ENCODE measurements at places on chromosomes 7 and 10. TPM values are rescaled to one million over a fixed set of nuclear protein-coding genes. Genes with fewer than 3 reads are reported as not detected.

DNA sequence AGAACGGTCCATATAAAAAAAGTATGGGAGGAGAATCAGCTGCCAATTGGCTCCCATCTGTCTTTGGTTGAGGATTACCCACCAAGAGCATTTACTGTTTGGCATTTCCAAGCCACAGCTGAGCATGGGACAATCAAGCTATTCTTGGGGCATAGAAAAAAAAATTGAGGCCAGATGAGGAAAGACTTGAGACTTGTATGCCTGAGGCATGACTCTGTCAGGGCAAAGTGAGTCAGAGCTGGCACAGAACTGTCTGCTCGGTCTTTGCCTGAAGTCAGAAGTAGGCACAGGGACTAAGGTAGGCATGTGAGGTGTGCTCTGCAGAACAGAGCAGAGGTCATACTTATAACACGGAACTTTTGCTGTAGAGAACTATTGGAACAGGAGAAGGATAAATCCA is 126.5 kb upstream of the CHRM2 start:
- no peak for DNase-seq

DNA sequence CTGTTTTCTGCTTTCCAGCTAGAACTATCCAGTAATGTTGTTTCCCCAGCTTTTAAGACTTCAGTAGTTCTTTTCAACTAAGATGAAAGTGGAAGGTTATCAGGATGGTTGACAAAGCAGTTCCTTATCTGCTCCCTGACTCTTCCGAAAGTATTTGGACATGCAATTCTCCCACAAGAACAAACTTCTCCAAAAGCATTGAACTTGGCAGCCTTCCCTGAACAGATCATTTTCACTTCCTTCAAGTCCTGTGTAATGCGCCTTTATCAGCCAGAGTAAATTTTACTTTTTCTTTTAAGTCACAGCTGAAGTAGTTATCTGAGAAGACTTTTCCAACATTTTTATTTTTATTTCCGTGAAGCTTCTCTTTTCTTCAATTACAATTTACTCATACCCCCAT is 39.7 kb downstream of the CDC14C start:
- DNase-seq, result no peak

DNA sequence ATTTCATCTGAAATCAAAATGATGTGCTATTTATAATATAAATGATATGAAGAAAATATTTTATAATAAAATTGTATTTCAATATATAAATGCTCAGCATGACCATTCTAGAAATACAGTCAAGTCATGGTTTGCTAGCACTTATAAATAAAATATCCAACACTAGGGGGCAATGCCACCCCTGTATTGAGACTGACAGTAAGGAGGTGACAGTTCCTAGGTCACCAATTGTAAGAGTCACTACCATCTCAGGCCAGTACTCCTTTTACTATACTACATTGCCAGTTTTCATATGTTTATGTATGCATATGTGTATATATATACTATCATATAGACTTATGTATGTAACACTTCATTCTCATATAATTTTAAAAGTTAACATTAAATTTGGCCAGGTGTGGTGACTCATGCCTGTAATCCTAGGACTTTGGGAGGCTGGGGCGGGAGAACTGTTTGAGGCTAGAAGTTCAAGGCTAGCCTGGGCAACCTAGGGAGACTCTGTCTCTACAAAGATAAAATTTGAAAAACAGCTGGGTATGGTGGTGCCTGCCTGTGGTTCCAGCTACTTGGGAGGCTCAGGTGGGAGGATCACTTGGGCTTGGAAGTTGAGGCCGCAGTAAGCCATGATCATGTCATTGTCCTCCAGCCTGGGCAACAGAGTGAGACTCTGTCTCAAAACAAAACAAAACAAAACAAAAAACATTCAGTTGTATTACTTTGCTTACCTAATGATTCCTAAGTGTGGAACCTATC is 2.4 kb upstream of the CNOT4 start:
- no peak for DNase-seq

DNA sequence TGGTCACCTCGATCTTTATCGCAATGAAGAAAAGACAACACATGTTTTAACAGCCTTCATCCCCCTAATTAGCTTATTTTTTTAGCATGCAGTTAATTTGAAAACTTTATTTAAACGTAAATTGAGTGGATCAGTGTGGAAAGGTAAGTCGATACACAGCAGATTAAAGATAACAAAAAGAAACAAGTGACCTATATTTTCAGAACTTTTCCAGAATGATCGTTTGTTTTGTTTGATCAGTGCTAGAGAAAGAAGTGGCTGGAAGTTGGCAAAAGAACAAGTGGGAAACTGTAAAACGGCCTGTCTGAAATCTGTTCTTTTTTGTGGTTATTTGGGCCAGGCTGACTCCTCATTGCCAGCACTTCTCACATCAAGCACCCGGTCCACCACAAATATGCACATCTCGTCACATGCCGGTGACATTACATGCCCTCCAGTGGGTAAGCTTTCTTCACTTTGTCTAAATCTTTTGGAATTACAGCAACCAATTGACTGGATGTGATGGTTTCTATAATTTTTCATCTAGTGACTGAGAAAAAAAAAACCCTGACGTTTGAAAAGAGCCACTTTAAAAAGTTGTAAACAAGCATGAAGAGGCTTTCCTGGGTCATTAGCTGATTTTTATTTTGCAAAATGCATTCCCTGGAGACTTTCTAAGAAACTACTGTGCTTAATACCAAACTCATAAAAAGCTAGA is 33.2 kb downstream of the C7orf33 start:
- no peak for DNase-seq

GRCh38 chr7:69847921-69848612 is 249.8 kb downstream of the AUTS2 start:
- no peak for DNase-seq

- DNase-seq, result no peak
These were observed 481.5 kb upstream of the AKR1E2 start for GRCh38 chr10:4344492-4344994.

DNA sequence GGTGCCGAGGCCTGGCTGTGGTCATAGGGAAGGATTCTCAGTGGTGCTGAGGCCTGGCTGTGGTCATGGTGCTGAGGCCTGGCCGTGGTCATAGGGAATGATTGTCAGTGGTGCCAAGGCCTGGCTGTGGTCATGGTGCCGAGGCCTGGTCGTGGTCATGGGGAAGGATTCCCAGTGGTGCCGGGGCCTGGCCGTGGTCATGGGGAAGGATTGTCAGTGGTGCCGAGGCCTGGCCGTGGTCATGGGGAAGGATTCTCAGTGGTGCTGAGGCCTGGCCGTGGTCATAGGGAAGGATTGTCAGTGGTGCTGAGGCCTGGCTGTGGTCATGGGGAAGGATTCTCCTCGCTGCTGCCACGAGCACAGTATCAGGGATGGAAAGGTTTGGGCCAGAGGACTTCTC is 327.3 kb downstream of the ADARB2 start:
- DNase-seq, result peak; percentile 81

DNA sequence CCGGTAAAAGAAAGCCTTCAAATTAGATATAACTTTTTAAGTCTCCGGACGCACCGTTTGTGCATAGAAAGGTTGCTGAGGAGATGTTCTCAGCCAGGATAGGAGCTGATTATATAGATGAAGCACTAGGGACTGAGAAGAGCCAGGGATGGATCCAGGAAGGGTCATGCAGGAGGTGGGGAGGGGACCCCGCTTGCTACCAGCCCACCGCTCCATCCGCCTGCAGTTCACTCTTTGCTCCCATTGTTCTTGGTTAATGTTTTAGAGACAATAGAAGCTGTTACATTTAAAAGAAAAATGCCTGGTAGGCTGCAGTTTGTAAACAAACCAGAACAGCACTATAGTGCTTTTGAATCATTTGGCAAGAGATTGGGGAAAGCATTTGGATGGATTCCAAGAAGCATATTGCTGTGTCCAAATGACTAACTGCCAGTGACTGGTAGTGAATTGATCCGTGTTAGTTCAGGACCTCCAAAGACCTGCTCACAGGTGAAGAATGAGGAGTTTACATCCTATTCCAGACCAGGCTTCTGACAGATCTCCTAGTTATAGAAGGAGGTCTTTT is 175.9 kb upstream of the TAC1 start:
- DNase-seq, result no peak

- no peak for DNase-seq
These were observed 5.2 kb upstream of the MYH16 start for GRCh38 chr7:99267481-99267840.

DNA sequence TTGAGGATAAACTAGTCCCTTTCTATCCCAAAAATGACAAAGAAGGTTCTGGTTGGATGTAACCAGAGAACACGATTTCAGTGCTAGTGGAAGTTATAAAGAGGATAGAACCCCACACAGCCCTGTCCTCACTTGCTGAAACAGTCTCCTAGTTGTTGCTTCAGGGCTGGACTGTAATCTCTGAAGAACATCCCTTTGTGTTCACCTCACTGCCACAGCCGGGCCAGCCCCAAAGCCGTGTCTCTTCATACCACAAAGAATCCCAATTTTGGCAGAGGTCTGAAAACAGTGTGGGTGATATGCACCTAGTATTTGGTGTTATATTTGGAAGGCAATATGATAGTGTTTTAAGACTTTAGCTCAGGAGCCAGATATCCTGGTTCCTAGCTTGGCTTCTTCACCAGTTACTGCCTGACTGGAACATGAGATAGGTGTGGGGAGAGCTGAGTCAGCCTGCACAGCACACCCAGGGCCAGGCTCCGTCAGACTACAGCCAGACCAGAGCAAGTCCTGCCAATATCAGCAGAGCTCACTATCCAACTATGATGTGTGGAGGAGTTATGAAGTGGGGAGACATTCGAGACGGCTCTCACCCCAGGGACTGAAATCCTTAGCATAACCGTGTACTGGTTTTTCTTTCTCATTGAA is 21.2 kb downstream of the CYP3A4 start:
- DNase-seq, result no peak

DNA sequence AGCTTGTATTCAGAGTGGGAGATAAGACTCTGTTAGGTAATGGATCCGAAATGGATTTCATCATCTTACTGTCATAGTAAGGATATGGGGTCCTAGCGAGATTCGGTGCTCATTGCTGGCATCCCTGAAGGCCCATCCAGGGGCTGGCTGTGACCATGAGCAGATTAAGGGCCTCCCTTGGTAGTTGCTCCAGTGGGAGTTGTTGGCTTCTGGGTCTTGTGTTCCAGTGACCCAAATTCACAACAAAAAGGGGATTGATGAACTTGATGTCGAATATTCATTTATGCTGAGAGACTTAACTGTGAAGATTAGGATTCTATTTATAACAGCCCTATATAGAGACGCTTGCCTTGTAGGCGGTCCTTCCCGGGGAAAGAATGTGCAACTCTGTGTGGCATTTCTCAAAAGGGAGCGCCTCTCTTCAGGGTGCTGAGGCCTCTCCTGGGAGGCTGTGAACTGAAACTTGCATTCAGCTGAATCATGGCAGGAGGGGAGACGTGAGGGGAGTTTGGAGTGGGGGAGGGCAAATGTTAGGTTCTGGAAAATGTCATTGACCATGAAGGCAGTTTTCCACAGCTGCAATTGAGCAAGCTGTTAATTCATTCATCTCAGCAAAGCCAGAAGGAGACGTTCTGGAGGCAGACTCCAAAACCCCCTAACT is 233.1 kb upstream of the FZD8 start:
- no peak for DNase-seq

- DNase-seq, result no peak
These were observed 2.3 kb downstream of the MYPN start for GRCh38 chr10:68111584-68111983.

DNA sequence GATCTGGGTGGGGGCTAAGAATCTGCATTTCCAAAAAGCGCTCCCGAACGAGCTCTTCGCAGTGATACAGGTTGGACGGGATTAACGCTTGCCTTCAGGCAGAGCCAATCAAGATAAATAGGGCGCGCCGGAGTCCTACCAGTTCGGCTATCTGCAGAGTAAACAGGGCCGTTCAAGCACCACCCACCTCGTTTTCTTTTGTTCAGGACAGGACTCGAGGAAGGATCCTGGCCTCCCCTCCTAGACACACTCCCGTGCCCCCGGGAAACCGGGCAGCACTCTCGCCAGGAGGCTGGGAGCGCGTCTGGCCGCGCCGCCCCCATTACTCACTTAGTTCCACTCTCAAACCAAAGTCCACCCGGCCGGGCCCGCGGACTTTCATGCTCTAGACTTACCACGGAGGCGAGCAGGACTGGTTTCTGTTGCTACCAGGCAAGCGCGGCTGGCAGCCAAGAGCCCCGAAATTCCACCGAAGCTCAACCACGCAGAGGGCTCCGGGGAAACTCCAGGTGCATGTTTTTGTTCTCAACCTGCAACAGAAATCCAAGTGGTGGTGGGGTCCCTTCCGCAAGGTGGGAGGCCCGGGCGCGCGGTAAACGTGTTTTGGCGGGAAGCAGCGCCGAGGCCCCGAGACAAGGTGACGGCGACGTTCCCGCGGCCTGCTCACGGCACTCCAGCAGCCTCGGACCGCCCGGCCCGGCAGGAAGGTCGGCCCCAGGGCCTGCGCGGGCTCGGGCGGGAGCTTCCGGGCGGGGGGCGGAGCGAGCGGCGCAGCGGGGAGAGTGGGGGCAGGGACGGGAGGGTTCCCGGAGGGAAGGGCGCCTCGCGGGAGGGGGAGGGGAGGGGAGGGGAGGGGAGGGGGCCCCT is 12.7 kb downstream of the HNRNPF start:
- DNase-seq, result no peak

DNA sequence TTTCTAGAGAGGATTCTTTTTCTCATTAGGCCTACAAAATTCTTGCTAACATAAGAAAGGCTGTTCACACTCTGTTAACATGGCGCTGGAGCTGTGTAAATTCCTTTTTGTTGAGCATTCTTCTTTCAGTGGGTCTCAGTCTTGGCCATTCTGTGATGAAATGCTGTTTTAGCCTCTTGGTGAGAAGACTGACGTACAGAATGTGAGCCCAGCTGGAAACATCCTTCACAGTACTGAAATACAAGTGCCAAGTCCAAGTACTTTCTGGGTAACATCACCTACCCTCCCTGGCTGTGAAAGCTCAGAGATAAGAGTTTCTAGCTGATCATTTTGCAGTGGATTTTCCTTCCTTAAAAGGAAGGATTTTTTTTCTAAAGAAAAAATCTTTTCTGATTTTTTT is 231.8 kb downstream of the AHR start:
- no peak for DNase-seq

- no peak for DNase-seq
These were observed 3.1 kb downstream of the CCDC126 start for GRCh38 chr7:23600236-23600635.

- DNase-seq, result no peak
These were observed 36.6 kb downstream of the SBDS start for GRCh38 chr7:66958538-66959350.

- no peak for DNase-seq
These were observed 150.2 kb upstream of the AGR3 start for GRCh38 chr7:17031906-17032551.

DNA sequence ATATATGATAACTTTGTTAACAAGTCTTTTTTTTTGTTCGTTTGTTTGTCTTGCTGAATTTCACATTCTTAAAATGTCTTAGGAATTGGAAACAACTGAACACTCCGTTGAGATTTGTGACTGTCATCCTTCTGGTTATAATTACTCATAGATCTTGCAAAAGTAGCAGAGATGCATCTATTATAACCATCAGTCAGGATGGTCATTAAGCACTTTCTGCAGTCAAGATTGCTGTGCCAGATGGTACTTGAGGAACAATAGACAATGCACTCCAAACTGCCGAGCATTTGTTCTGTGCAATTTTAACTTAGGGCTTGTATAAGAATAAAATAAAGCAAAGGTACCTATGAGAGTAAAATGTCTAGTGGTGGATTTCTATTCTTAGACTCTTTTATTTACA is 710.1 kb upstream of the KCND2 start:
- no peak for DNase-seq

Gene INA
- 3.9 TPM for total RNA-seq

Gene MYH16
- not detected for total RNA-seq

Gene CHST3
- 26.0 TPM for total RNA-seq

Gene LBX1
- total RNA-seq, result not detected

Gene RPA3
- total RNA-seq, result 12.3 TPM

Gene OR2F1
- not detected for total RNA-seq

Gene LRRD1
- 0.49 TPM for total RNA-seq

Gene TMEM140
- total RNA-seq, result 20.4 TPM

Gene CLIP2
- 24.3 TPM for total RNA-seq

All from vagina (tissue), 2 donors.